Stimulated activated CD4-positive, alpha-beta T cell treated with anti-CD3 and anti-CD28 coated beads, Interleukin-2, amount 100 ng/mL, for 24 hours (primary cell): ENCODE measurements at places on chromosomes 7 and 10.

GRCh38 chr7:27212497-27213432, 12.9 kb upstream of the HOXA13 start:
- no peak for DNase-seq

DNA sequence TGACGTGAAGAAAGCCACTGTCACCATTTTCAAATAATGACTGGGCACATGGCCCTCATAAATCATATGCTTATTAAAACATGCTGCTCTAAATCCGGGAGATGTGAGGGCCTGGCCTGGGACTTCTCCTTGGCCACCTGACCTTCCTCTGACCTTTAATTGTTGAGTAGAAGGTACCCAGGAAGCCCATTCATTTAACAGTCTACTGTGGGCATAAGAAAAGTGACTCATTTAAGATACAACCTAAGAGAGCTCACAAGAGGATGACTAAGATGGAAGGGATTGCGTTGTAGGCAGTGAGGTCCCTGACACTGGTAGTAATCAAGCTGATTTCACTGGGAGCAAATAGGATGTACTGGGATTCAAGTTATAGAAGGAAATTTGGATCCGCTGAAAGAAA, 203.4 kb upstream of the GPR26 start:
- no peak for DNase-seq

DNA sequence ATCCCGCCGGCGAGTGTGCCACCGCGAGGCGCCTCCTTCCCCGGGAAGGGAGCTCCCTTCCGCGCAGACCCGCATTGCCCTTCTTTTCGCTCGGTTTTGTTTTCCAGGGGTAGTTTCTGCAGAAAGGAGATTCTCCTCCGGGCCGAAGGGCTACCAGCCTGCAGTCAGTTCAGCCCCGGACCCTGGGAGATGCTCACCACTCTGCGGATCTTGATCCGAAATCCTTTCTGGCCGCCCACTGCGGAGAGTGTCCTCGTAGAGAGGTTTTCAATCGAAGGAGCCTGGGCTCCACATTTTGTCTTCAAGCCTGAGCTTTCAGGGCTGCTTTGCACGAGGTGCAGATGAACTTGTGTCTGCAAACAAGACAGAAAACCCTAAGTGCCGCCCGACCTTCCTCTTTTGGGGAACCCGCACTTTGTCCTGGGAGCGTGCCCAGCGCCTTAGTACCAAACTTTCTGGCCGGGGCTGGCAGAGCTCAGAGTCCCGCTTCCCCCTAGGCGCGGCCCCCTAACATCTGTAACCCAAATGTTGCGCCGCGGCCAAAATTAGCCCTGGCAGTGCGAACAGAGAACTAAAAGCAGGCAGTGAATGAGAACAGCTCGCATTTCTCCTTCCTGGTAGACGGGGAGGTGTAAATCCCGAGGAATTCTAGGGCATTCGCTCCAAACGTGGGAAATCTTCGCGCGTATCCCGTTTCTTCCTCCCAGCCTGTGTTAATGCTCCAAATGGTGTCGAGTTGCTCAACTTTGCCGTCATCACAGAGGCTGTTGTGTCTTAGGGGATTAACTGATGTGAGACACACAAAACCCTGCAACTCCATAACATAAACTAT, 6.7 kb upstream of the EN2 start:
- no peak for DNase-seq

- DNase-seq: no peak
Measured at GRCh38 chr7:120021085-120021484, 251.9 kb upstream of the KCND2 start.

DNA sequence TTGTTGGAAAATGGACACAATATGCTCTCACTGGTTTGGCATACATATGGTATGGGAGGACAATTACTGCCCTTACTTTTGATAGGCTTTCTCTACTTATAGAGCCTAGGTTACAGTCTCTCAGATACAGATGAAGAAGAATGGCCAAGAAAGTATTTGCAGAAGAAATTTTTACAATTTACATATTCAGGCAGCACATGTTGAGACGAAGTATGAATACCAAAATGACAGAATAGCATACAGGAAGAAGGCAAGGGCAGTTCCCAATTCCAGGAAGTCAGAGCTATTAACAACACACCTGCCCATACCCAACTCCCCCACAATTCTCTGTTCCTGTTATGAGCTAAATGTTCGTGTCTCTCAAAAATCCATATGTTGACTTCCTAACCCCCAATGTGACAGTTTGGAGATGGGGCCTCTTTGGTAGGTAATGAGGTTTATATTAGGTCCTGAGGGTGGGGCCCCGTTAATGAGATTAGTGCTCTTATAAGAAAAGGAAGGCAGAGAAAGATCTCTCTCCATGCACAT, 67.8 kb downstream of the DOCK4 start:
- no peak for DNase-seq

DNA sequence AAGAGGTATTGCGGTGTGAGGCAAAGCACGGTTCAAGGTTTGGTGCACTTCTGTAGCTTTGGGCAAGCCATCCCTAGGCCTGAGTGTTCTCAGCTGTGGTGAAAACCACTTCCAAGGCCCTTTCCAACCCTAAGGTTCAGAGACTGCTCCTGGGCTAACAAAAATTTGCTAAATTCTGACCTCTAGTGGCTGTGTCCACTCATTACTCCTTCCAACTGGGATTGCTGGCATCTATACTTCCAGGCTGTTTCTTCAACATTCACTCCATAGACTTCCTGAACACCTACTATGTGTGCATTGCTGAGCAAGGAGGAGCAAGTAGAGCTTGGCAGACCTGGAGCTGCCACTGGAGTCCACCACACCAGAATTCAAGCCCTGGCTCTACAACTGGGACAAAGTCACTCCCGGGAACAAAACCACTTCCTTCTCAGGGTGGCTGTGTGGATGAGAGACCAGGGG, 29.3 kb upstream of the SH3PXD2A start:
- no peak for DNase-seq

GRCh38 chr7:13411636-13412035, 577.8 kb downstream of the ETV1 start:
- DNase-seq: no peak

- no peak for DNase-seq
Measured at GRCh38 chr7:124692425-124692824, 73.2 kb downstream of the GPR37 start.

- no peak for DNase-seq
Measured at GRCh38 chr7:148146346-148146745, 444.2 kb upstream of the C7orf33 start.

DNA sequence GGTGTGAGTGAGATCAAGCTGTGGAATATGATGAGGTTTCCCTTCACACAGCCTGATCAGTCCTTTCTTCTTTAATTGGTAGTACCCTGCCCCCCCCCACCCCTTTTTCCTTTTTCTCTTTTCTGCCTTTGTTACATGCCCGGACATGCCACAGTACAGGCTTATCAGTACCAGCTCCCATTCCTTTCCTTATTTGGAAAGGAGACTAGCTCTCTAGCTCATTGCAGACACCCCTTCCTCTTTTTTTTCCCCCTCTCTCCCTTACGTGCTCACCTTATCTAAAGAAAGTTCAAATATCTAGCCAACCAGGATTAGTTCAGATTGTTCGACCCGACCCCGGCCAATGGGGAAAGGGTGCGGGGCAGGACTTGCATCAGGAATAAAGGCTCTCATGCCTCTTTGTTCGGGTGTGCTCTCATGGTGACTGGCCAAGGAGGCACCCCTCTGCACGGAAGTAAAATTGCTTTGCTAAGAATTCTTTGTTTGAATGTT, 230.4 kb downstream of the ACTR3B start:
- no peak for DNase-seq

GRCh38 chr7:84912993-84913635, 273.7 kb downstream of the SEMA3D start:
- DNase-seq: no peak

GRCh38 chr10:84008878-84009277, 130.4 kb upstream of the GHITM start:
- DNase-seq: peak; percentile 58

GRCh38 chr7:24933298-24933697, 46.7 kb downstream of the OSBPL3 start:
- no peak for DNase-seq

GRCh38 chr7:5681979-5682546, 99.4 kb downstream of the RNF216 start:
- no peak for DNase-seq

- DNase-seq: no peak
Measured at GRCh38 chr7:151194188-151194587, 7.1 kb upstream of the ASB10 start.

GRCh38 chr7:156232931-156233705, 407.5 kb upstream of the RNF32 start:
- no peak for DNase-seq

GRCh38 chr7:48130658-48131108, 40.6 kb upstream of the ABCA13 start:
- no peak for DNase-seq

DNA sequence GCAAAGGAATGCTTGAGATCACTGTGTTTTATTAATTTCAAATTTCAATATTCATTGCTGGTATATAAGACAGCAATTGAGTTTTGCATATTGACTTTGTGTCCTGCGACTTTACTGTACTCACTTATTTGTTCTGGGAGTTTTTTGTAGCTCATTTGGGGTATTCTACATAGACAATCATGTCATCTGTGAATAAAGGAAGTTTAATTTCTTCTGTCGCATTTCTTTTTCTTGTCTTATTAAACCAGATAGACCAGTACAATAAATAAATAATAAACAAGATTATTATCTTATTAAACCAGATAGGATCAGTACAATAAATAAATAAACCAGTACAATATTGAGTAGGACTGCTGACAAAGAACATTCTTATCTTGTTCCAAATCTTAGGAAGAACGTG, 448.2 kb downstream of the RPS24 start:
- no peak for DNase-seq

- DNase-seq: peak; percentile 5
Measured at GRCh38 chr10:48931188-48931587, 8.5 kb downstream of the LRRC18 start.

DNA sequence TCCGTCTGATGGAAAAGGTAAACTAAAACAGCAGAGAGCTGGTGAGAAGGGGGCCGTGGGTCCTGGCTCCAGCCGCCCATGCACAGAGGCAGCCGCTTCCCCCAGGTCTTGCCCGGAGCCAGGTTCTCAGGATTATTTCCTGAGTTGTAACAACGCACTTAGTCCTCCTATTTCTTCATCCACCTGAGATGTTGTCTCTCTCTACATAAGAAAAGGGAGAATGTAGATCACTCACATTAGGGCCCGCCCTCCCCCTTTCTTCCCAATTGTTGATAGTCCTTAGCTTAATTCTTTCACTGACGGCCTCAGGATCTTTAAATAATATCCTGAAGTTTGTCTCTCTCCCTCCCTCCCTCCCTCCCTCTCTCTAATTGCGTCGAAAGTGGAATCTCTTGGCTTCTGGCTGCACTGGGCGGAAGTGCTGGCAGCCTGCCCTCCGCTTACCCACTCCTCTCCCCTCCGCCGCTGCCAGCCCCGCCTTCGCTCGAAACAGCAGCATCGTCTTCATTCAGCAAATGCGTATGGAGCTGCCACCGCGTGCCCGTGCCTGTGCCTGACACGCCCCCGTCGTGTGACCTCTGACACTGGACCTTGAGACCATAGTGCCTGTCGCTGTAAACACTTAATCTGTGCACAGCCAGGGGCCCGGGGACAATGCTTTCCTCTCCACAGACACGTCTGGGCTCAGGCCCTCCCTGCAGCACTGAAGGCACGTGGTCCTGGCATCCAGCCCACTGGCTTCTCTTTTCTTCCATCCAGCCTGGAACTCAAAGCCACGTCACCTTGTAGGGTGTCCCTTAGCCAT, 174.5 kb upstream of the PPP2R2D start:
- DNase-seq: no peak

DNA sequence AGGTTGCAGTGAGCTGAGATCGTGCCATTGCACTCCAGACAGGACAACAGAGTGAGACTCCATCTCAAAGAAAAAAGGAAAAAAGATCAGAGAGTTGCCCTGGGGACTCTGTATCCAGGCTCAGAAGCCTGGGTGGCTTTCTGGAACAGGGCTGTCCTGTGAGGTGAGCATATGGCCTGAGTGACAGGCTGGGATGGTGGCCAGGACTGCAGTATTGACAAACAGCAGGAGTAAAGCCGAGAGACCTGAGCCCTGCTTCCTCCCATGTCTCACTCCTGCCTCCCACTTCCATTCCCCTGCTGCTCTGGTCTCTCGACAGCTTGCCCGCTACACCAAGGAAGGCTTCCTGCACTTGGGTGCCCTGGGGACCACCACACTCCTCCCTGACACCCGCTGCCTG, 578.5 kb downstream of the GALNT17 start:
- DNase-seq: no peak

GRCh38 chr10:125061557-125062226, 98.7 kb downstream of the CTBP2 start:
- no peak for DNase-seq

DNA sequence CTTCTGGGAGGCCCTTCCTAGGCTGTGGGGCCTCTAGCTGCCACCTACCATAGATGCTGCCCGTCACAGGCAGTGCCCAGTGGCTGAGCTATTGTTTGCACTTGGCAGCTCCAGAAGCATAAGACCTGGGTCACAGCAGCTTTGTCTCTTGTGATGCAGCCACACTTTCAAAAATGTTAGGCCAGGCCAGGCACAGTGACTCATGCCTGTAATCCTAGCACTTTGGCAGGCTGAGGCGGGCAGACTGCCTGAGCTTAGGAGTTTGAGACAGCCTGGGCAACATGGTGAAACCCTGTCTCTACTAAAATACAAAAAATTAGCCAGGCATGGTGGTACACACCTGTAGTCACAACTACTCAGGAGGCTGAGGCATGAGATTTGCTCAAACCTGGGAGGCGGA, 9.5 kb upstream of the KAZALD1 start:
- no peak for DNase-seq

- no peak for DNase-seq
Measured at GRCh38 chr7:128112018-128112780, 81.0 kb upstream of the LRRC4 start.

- DNase-seq: no peak
Measured at GRCh38 chr7:50207686-50208255, 96.7 kb upstream of the IKZF1 start.

GRCh38 chr10:47339186-47339735, 8.9 kb upstream of the RBP3 start:
- no peak for DNase-seq

GRCh38 chr7:44889086-44889781, 3.9 kb upstream of the PURB start:
- no peak for DNase-seq

DNA sequence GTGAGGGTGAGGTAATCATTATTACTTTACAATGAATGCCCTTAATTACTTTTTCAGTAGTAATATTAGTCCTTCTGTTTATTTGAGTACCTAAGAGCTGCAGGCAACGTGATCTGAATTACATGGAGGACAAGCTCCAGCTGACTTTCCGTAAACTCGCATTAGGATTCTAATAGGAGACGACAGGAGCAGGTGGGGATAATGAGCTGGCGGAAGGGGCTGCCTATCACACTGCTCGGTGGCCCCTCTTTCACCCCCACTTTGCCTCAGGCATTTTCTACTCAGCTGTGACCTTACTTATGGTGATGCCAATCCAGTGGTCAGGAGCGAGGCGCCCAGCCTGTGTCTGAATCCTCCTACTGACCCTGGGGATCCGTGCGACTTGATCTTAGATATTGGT, at the start of gene C7orf33:
C7orf33 (plus strand) TSS at position 296 of the 400 bp plus-strand sequence. CDS start 160 bp downstream, outside the sequence.
- no peak for DNase-seq

GRCh38 chr7:158244873-158245723, 342.5 kb downstream of the PTPRN2 start:
- no peak for DNase-seq

GRCh38 chr7:117350027-117350426, 27.2 kb upstream of the WNT2 start:
- DNase-seq: no peak

- DNase-seq: no peak
Measured at GRCh38 chr7:363626-364025, 73.7 kb downstream of the FOXL3 start.
